ENCODE measurements at places on chromosomes 12 and 14.
A peak's percentile ranks its signal among the peaks of the same experiment; 100 is the strongest.

- DNase-seq, result no peak
Measured at GRCh38 chr14:94451826-94452225, 774 bp downstream of the SERPINA11 start.

- no peak for DNase-seq
Measured at GRCh38 chr12:5173511-5174011, 129.9 kb downstream of the KCNA5 start.

- no peak for DNase-seq
Measured at GRCh38 chr12:5884866-5885265, 60.2 kb downstream of the ANO2 start.

- no peak for DNase-seq
Measured at GRCh38 chr14:47040550-47040949, 389.0 kb upstream of the RPL10L start.

GRCh38 chr12:75986001-75986746 lies 45.4 kb downstream of the PHLDA1 start:
- no peak for DNase-seq

- DNase-seq, result peak; percentile 61
Measured at GRCh38 chr12:9039397-9039977, 50.1 kb downstream of the KLRG1 start.

GRCh38 chr14:20603813-20604690 lies 12.9 kb upstream of the RNASE12 start:
- DNase-seq, result no peak

DNA sequence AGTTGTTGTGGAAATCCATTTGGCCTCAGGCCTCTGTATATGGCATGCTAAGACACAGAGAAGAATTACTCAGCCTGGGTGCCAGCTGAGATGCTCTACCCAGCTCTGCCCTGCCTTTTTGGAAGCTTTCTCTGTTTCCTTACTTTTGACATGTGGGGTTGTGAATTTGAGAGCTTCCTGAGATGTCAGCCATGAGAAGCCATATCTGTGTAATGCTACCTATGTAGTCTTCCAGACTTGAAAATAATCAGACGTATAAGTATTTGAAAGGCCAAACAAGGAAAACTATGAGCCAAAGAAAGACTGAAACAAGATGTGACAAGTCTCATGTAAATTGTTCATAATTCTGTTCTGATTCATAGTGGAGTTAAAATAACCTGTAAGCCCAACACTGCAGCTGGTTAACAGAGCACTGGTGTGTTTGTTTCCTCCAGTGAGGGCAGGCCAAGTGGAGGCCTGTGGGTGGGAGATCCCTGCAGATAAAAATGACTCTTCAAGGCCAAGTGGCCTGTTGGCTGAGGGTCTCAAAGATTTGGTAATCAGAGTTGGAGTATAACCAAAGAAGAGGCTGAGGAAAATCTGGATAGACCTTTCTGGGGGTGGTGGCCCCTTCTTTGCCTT lies 94.0 kb downstream of the TMX1 start:
- DNase-seq, result no peak

DNA sequence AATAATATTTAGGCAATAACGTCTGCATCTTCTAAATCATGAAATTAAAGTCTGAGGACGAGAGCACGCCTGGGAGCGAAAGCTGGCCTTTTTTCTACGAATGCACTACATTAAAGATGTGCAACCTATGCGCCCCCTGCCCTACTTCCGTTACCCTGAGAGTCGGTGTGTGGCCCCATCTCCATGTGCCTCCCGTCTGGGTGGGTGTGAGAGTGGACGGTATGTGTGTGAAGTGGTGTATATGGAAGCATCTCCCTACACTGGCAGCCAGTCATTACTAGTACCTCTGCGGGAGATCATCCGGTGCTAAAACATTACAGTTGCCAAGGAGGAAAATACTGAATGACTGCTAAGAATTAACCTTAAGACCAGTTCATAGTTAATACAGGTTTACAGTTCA lies 19.3 kb downstream of the CKB start:
- DNase-seq, result no peak

GRCh38 chr12:67681105-67681778 lies 32.7 kb downstream of the DYRK2 start:
- DNase-seq, result no peak

GRCh38 chr12:65608319-65608916 lies 215.9 kb upstream of the HMGA2 start:
- DNase-seq, result no peak

DNA sequence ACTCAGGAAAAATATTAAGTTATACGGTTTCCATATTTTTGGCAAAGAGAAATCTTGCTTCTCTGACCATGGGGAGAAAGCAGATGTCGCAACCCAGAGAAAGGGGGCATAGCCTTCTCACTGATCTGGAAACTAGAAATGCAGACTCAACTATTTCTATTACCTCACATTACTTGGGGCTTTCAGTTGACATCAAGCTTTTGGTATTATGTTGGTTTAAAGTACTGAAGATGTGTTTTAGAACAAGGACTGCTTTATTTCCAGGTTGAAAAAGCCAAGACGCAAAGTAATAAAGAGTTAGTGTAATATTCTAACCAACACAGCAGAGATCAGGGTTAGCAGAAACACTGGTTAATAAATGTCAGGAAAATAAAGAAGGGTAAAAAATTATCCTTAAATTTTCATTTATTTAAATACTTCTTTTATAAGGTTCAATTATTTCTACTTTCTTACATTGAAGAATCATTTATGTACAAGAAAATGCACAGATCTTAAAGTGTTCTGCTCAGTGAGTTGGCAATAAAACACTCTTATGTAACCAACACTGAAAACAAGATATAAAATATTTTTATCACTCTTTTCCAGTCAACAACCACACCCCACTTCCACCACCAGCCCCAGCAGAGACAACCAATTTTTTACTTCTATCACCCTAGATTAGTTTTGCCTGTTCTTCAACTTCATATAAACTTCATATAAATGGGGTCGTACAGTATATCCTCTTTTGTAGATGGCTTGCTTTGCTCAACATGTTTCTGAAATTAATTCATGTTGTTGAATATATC lies 26.0 kb downstream of the DCP1B start:
- no peak for DNase-seq

DNA sequence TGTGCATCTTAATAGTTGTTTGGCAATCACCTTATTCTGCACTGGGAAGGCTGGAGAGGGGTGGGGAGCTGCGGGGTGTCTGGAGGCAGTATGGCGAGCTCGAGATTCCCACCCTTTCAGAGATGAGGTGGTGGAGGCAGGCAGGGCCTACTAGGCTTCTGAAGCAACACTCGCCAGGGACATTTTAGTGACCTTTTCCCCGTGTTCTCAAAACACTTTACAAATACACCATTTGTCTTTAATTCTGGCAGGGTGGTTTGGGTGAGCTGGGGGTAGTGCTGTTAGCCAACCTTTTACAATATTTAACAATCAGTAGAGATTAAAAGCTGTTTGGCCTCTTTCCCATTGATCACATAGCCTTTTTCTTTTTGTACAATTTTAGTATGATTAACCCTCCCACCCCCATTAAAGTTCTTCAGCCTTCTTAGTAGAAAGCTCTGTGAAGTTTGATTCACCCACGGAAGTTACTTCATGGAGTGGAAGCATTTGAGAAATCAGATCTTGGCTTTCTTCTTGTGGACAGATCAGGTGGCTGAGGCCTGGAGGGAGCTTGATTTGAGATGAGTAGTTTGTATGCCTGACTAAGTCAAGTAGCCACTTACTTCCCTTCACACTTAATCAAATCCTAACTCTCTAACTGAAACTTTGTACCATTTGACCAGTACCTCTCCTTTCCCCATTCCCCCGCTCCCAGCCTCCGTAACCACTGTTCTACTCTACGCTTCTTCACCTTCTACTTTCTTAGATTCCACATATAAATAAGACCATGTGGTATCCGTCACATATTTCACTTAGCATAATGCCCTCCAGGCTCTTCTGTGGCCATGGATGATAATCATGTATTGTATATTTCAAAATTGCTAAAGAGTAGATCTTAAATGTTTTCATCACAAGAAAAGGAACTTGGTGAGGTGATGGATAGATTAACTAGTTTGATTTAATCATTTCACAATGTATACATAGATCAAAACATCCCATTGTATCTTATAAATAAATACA lies 41.0 kb downstream of the TRAF3 start:
- DNase-seq, result no peak

- DNase-seq, result no peak
Measured at GRCh38 chr12:16349131-16349460, 1.7 kb downstream of the MGST1 start.

GRCh38 chr12:101696251-101697196 lies 916 bp upstream of the CHPT1 start:
- no peak for DNase-seq

DNA sequence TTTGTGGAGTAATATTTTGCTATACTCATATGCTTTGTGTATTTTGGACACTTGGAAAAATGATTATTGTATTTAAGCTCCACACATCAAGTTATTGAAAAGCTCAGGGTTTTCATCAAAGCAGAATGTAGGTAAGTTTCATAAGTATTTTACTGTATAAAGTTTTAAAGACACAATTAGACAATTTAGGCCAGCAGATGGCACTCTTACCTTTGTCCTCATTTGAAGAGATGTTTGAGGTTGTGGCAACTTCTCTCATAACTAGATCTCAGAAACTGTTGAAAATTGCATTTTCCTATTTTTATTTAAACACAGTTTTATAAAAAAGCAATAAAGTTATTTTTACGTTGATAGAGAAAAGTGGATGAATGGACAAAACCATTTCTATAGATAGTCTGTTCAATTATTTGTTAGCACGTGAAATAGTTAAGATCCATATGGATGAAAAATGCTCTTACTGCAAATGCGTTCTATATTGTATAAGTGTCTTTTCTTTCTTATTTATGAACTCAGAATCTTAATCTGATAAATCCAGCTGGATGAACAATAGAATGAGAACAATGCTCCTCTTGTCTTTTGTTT lies 300.0 kb downstream of the AEBP2 start:
- DNase-seq, result peak; percentile 16

GRCh38 chr14:100302616-100303015 lies 3.6 kb downstream of the SLC25A29 start:
- DNase-seq, result no peak

- DNase-seq, result no peak
Measured at GRCh38 chr14:67357969-67358354, 1.6 kb downstream of the ATP6V1D start.

GRCh38 chr12:54154681-54155186 lies 34.1 kb downstream of the SMUG1 start:
- no peak for DNase-seq

- no peak for DNase-seq
Measured at GRCh38 chr14:90416720-90417119, 19.9 kb downstream of the CALM1 start.

- DNase-seq, result no peak
Measured at GRCh38 chr12:132772606-132773005, 11.0 kb upstream of the ANKLE2 start.
